ENCODE measurements at places on chromosomes 11 and 22.

DNA sequence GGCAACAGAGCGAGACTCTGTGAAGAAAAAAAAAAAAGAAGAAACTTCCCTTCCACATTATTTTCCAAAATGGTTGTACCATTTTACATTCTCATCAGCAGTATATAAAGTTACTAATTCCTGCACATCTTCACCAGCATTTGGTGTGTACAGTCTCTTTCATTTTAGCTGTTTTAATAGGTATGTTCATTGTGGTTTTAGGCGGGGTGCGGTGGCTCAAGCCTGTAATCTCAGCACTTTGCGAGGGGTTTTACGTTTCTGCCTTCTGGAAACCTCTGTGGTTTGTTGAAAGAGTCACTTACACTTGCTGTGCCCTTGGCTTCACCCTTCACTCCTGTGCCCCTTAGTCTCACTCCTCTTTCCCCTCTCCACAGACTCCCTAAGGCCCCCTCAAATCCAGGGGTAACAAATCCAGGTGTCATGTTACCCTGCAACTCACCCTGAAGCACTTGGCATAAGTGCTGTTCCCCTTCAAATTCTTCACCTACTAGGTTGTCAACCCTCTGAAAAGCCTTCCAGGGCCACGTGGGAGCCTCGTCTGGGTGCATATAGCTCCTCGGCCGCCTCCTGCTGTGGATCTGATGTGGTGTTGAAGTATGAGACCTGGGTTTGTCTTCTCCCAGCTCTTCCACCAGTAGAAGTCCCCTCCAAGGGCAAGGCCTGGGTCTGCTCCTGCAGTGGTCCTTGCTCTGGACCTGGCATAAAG is 20.8 kb downstream of the TOB2 start:
- no peaks in the 10 kb centered on the region for H3K4me1 ChIP-seq
- H3K27ac ChIP-seq: no peak overlapping the region
- DNase-seq: no peak

- H3K4me1 ChIP-seq: peaks cover 9% of the 10 kb centered on the region
- H3K4me3 ChIP-seq: no peak overlapping the region
- peaks cover 8% of the 10 kb centered on the region for H3K36me3 ChIP-seq
- no peak for DNase-seq
- H3K27ac ChIP-seq: no peak overlapping the region
- H3K27me3 ChIP-seq: no peaks in the 10 kb centered on the region
These were observed 60.8 kb downstream of the KREMEN1 start for GRCh38 chr22:29133603-29134133.

- H3K4me3 ChIP-seq: no peak overlapping the region
- DNase-seq: no peak
- H3K27ac ChIP-seq: no peak overlapping the region
- H3K4me1 ChIP-seq: no peaks in the 10 kb centered on the region
- no peaks in the 10 kb centered on the region for H3K27me3 ChIP-seq
These were observed 24.4 kb downstream of the AASDHPPT start for GRCh38 chr11:106101819-106102218.

DNA sequence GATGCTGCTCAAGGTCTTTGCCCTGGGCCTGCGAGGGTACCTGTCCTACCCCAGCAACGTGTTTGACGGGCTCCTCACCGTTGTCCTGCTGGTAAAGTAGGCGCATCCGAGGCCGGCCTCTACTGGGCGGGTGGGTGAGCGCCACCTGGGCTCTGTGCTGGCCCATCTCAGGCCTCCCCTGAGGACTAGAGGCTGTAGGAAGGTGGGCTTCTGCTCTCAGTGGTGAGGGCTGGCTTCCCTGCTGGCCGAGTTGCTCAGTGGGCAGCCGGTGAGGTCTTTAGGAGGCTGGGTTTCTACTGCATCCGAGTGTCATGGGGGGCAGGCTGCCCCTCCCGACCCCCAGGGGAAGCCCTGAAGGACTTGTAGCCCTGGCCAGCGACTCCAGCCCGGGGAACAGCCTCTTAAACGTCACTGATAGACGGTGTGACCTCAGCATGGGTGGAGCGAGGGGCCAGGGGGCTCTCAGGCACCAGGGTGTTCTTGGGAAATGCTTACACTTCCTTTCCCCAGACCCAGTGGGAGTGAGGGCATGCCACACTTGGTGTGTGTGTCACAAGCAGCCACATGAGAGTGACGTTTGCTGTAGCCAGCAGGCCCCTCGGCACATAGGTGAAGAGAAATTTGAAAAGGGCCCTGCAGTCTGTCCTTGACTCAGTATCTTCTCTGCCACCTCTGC is 30.3 kb downstream of the TPCN2 start:
- DNase-seq: no peak
- peaks cover 6% of the 10 kb centered on the region for H3K4me1 ChIP-seq
- H3K27ac ChIP-seq: no peak overlapping the region
- no peak overlapping the region for H3K4me3 ChIP-seq
- H3K27me3 ChIP-seq: no peaks in the 10 kb centered on the region

GRCh38 chr22:24169439-24170058 is 11.7 kb upstream of the SUSD2 start:
- peaks cover 85% of the 10 kb centered on the region for H3K36me3 ChIP-seq
- no peak for DNase-seq
- peak overlapping the region; percentile 59 for H3K27ac ChIP-seq
- H3K4me1 ChIP-seq: no peaks in the 10 kb centered on the region
- no peaks in the 10 kb centered on the region for H3K27me3 ChIP-seq

DNA sequence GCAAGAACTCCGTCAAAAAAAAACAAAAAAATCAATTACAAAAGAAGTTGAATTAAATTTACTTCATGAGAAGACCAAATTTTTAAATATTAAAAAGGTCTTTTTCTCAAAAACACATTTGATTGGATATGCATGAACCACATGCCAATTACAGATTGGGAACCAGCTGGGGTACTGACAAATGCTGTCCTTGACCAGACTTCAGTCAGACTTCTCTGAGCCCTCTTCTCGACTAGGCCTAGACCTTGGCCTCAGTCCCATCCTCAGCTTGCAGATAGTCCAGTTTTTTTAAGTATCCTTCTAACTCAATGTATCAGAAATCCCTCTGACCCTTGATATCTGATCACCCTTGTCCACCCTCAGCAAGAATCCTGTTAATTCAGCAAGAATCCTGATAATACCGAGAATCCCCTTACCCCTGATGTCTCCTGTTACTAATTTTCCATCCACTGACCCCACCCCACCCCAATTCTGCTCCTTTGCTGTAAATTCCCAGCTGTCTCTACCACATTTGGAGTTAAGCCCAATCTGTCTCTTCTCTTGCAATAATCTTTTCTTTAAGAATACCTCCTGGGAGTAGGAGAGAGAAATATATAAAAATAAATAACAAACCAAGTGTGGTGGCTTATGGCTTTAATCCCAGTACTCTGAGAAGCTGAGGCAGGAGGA is 30.9 kb downstream of the OR4D9 start:
- no peaks in the 10 kb centered on the region for H3K36me3 ChIP-seq
- H3K4me1 ChIP-seq: peaks cover 4% of the 10 kb centered on the region
- no peak overlapping the region for H3K27ac ChIP-seq
- no peak overlapping the region for H3K4me3 ChIP-seq
- DNase-seq: no peak
- H3K27me3 ChIP-seq: no peaks in the 10 kb centered on the region

- peaks cover 3% of the 10 kb centered on the region for H3K27me3 ChIP-seq
- H3K4me1 ChIP-seq: no peaks in the 10 kb centered on the region
- H3K27ac ChIP-seq: no peak within 1 kb of the TSS
- H3K4me3 ChIP-seq: no peak within 1 kb of the TSS
- DNase-seq: no peak
- no peaks in the 10 kb centered on the region for H3K36me3 ChIP-seq
These were observed at the start of gene PLA2G3 for GRCh38 chr22:31139866-31140716. PLA2G3 (minus strand) TSS chr22:31140508; CDS start chr22:31140354, 154 bp downstream.

DNA sequence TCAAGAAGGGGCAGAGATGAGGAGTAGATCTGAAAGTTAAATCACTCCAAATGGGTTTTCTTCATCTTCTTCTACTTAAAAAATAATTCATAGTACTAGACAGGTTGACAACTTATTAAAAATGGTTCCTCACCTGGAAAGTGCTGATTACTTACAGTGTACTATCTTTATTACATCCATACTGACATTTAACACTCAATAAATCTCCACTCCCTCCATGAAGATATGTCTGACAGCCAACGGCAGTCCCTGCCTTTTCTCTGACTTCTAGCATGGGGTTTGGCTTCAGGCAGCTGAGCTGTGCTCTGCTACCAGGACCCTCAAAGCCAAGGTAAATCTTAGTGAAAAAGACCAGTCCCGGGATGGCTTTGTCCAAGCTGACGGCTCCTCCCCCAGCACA is 133.4 kb upstream of the CSNK2A3 start:
- no peak for DNase-seq
- no peaks in the 10 kb centered on the region for H3K36me3 ChIP-seq
- no peak overlapping the region for H3K4me3 ChIP-seq
- no peaks in the 10 kb centered on the region for H3K27me3 ChIP-seq

- no peaks in the 10 kb centered on the region for H3K27me3 ChIP-seq
- H3K27ac ChIP-seq: no peak overlapping the region
- no peak overlapping the region for H3K4me3 ChIP-seq
- no peak for DNase-seq
- H3K36me3 ChIP-seq: no peaks in the 10 kb centered on the region
These were observed 264.3 kb downstream of the MIAT start for GRCh38 chr22:26921726-26922125.

DNA sequence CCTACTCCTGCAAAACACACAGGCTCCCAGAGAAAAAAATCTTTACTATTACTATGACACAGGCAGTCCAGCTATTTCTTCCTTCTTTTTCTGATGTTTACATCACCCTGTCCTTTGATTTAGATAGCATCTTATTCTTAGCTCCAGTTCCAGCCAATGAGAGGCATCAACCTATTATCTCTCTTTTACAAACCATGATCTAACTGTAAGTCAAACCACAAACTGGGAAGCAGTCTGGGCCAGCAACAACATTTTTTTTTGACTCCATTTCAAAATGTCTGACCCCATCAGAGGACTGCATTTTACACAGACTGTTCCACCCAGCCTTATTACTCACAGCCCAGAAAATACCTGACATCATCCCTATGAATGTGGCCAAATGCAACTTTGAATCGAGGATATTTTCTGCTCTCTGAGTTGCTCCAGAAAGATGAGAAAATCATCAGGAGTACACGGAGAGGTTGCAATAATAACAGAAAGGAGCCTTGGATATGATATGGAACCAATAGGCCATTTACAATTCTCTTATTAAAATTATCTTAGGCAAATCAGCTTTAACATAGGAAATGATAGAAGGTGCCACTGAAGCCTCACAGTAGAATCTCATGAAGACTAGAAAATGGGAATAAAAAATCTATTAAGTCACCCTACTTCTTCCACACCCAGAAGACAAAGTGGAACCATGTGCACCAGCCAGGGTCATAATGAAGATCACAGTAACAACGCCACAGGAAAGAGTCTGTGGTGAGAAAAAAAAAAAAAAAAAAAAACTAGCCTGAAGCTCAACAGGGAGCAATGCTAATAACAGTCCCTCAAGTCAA is 21.2 kb downstream of the TBRG1 start:
- H3K27ac ChIP-seq: peak overlapping the region; percentile 80
- H3K36me3 ChIP-seq: no peaks in the 10 kb centered on the region
- H3K4me3 ChIP-seq: peak overlapping the region; percentile 59

DNA sequence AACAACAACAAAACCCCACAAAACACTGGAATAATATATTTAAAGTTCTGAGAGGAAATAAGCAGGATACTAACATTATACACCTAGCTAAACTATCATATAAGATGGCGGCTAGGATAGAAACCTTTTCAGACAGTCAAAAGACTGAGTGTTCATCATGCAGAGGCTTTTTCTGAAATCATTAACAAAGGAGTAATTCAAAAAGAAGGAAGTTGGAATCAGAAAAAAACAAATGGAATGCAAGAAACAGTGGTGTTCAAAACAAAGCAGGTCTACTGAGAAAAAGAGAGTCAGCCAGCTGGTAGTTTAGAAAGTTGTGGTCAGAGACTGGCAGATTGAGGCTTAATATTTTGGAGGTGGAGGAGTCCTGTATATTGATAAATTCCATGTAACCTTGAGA is 30.1 kb upstream of the ZBTB44 start:
- H3K27me3 ChIP-seq: no peaks in the 10 kb centered on the region
- H3K4me1 ChIP-seq: no peaks in the 10 kb centered on the region
- no peak overlapping the region for H3K4me3 ChIP-seq
- H3K36me3 ChIP-seq: no peaks in the 10 kb centered on the region
- DNase-seq: no peak
